ENCODE measurements at places on chromosomes 12 and 14.

DNA sequence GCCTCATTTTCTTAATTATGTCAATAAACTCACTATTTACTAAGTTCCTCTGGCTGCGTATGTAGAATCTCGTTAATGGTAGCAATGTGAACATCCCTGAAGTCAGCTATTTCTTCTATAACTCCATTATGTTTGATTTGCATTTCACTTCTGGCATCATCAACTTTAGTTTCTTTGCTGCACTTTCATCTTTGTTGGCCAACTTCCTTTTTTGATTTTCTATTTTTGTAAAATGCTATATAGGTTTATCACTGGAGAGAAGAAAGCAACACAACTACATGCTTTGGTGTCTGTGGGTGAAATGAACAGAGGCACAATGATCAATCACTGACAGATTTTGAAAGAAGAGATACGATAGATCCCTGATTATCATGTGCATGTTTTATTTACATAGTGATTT, 58.5 kb upstream of the ATF7IP start:
- no peak for DNase-seq

DNA sequence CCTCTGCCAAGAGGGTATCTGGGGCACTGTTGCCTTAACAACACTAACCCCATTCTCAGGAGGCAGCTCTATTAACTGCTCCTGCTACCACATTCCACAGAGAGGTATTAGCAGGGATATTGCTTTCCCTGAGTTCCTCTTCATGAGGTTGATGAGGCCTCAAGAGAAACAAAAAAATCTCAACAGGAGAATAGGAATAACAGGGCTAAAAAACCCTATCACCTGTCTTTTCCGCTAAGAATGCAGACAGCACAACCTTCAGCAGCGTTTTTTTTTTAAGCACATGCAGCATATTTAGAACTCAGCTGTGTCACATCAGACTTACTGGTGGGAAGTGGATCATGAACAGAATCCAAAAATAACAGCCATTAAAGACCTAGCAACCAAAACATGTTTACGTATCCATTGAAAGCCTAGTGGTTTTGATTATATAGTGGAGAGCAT, 29.2 kb downstream of the ATF7 start:
- no peak for DNase-seq

GRCh38 chr12:118842866-118843265, 138.5 kb upstream of the SRRM4 start:
- DNase-seq, result no peak

DNA sequence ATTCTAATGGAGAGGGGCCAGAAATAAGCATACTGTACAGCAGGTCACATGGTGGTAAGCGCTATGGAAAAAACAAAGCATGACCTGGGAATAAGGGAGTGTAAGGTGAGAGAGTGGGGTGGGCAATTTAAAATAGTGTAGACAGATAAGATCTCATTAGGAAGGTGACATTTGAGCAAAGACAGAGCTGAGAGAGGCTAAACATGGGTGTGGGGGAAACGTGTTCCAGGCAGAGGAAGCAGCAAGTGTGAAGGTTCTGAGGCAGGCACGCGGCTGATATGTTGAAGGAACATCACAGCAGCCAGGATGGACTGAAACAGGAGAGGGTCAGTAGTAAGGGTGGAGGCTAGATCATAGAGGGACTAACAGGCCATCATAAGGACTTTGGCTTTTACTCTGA, 126.8 kb downstream of the SAMD4A start:
- DNase-seq, result no peak

- no peak for DNase-seq
Observed at GRCh38 chr12:111943929-111944328, 69.0 kb downstream of the TMEM116 start.

DNA sequence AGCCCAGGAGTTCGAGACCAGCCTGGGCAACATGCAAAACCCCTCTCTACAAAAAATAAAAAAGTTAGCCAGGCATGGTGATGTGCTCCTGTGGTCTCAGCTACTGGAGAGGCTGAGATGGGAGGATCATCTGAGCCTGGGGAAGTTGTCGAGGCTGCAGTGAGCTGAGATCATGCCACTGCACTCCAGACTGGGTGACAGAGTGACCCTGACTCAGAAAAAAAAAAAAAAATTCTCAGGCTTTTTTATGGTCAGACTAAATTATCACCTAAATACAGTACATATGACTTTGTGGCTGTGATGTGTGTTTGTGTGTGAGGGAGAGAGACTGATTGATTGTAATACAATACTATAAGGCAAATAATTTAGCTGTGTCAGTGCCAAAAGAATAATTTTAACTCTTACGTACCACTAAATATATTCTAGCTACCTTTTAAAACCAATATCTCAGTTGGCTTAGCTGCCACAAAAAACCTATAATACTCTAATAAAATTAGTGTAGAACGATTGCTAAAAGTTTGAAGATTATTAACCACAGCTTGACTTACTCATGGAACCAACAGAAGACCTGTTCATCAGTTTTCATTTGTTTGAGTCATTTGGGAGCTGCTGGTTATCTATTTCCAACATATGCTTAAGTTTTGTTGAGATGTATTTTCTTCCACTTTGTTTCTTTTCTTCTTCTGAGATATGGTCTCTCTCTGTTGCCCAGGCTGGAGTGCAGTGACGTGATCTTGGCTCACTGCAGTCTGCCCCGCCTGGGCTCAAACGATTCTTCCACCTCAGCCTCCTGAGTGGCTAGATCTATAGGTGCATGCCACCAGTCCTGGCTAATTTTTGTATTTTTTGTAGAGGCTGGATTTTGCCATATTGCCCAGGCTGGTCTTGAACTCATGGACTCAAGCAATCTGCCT, 58.0 kb downstream of the DIP2B start:
- DNase-seq, result no peak

DNA sequence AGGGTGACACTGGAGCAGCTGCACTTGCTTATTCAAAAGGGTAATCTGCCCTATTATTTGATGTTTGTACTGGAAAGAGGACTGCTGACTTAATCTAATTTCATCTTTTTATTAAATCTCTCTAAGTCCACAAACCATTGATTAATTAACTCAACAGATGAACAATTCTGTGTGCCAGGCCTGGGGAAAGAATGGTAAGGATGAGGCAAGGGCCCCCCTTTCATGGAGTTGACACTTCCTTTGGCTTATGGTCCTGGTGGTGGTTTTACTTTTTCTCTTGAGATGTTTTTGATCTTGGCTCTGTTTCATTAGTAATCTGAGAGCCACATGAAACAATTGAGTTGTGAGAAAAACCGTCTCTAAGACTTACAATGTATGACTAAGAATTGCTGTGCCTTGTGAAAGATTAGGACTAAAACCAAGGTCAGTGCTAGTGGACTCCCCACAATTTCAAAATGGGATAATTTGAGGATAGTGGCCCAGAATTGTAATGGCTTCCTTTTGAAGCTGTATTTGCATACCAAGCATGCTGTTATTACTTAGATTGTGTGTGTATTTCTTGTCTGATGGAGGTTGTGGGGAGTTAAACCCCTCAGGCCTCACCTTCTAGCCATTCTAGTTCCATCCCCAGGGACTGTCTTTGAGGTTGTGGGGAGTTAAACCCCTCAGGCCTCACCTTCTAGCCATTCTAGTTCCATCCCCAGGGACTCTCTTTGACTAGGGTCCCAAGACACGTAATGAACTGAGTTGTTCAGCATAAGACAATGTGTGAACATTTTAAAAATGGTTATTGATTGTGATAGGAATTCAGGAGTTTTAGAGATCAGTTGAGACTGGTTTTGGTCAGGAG, 52.5 kb upstream of the EVL start:
- DNase-seq, result no peak

DNA sequence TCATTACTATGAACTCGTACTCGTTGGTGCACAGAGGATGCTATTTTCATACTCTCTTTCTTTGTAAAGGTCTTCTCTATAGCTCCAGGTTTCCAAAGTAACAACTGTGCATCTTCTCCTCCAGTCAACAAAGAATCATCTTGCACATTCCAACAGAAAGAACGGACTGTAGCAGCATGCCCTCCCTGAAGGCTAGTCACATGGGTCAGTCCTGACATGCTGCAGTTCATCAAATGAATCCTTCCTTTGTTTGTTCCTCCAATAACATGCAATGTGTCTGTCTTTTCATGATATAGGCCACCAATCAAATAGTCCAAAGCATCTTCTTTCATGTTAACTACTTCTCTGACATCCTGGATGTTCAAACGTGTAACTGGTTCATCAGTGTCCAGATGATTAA, 42.9 kb downstream of the WDR89 start:
- DNase-seq, result no peak

DNA sequence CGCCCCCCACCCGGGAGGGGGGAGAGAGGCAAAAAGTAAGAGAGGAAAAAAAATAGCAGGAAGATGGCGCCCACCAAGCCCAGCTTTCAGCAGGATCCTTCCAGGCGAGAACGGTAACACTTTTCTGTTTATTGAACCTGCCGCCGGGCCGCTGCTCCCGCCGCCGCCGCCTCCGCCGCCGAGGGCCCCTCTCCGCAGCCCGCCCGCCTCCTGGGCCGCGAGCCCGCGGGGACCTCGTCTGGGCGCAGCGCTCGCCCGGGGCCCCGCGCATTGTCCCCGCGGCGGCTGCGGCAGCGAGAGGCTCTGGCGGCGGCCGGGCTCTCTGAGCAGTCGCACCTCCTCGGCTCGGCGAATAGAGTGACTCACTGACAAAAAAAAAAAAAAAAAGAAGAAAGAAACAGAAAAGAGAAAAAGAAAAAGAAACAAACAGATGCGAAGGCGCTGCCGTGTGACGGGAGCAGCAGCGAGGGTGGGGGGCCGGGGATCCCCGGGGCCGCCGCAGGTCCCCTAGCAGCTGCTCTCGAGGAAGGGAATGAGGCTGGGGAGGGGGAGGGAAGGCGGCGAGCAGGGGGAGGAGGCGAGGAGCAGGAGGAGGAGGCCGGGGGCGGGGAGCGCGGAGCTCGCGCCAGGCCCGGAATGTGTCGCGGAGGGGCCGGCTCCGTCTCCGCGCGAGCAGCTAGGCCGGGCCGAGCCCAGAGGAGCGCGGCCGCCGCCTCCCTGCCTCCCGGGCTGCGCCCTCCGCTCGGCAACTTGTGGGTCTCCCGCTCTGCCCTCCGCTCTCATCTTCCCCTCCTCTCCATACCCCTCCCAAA, 781 bp downstream of the NPAS3 start:
- no peak for DNase-seq

DNA sequence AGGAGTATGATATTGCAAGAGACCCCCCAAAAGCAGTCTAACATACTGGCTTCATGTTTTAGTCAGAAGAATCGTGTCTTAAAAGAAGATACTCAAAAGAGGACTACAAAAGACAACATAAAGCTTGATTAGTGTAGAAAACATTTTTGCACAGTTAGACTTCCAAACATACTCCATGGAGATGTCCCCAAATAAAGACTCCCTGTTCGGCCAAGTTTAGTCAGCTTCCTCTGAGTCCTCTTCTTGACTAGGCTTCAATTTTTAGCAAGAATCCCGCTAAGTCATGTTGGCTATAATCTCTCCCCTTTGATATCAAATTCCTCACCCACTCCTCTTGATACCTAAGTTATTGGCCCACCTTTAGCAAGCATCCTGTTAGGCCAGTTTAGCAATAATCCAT, 298.0 kb downstream of the RMST start:
- no peak for DNase-seq

GRCh38 chr12:75704208-75704607, 192.8 kb upstream of the KRR1 start:
- no peak for DNase-seq

DNA sequence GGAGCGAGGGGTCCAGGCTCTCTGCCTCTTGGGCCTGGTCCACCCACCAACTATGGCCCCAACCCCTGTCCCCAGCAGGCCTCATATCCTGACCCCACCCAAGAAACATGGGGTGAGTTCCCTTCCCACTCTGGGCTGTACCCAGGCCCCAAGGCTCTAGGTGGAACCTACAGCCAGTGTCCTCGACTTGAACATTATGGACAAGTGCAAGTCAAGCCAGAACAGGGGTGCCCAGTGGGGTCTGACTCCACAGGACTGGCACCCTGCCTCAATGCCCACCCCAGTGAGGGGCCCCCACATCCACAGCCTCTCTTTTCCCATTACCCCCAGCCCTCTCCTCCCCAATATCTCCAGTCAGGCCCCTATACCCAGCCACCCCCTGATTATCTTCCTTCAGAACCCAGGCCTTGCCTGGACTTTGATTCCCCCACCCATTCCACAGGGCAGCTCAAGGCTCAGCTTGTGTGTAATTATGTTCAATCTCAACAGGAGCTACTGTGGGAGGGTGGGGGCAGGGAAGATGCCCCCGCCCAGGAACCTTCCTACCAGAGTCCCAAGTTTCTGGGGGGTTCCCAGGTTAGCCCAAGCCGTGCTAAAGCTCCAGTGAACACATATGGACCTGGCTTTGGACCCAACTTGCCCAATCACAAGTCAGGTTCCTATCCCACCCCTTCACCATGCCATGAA, 8.6 kb downstream of the ARHGAP9 start:
- no peak for DNase-seq

DNA sequence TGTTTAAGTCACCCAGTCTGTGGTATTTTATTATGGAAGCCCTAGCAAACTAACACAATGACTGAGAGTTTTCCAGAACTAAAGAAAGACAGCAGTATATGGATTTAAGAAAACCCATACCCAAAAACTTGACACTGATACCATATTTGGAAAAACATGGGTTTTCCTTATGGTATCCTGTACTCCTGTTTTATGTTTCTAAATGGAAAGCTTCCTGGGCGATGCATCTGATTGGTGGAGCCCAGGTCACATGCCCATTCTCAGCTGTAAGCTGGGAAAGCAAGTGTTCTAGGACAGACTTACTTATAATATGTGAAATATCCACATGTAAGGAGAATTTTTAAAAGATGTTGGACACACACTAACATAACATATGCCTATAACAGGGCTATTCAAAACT, 4.5 kb upstream of the RNASE4 start:
- DNase-seq, result no peak

- DNase-seq, result no peak
Observed at GRCh38 chr14:68297876-68298468, 478.4 kb downstream of the RAD51B start.

DNA sequence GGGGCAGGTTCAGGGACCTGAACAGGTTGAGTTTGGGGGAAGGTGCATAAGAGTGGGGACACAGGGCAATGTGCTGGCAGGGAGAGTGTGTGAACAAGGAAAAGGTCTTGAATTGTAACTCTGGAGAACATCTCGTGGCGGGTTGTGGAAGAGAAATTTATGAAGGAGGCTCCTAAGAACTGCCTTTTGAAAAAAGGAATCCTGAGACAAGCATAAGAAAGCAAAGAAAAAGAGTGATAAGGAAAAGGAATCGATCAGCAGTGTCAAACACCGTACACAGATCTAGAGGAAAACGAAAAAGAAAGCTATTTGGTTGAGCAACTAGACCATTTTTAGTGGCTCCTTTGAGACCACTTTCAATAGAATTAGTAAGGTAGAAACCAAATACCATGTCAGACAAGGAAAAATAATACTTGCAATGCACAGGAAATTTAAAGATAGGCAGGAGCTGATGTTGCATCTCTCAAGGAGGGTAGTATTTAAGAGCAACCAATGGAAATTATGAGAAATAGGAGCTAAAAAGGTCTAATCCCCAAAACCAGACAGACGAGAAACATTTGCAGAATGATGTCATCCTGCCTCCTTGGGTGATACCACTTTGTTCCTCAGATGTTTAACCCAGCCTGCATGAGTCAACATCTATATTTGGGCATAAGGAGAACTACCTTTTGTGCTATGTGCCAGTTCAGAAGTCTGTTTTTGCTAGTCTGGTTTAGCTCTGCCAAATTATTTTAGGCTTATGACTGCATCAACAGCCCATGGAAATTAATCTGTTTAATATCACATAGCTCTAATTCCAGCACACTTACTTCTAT, 64.5 kb upstream of the STK38L start:
- no peak for DNase-seq

GRCh38 chr12:89707703-89708564, 704 bp downstream of the ATP2B1 start:
- no peak for DNase-seq
